ENCODE measurements at places on chromosomes 4 and X. TPM values are rescaled to one million over a fixed set of nuclear protein-coding genes. Genes with fewer than 3 reads are reported as not detected.

DNA sequence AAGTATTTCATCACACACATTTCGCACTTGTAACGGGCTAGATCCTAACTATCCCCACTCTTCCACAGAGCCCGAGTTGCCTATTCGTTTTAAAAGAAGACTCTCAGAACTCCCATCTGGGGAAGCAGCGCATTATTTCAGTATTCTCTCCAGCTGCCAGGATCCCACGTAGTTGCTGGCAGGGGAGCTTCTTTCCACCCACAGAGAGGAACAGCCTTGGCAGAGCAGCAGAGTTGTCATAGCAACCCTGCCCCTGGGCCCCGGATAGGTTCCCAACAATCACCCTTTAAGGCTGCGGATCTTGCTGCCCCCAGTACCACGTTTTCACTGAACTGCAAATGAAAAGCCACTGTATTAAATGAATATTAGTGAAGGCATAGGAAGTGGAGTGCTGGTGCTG, 106.7 kb downstream of the GPM6A start:
- no peak for DNase-seq

- DNase-seq = no peak
Measured at GRCh38 chr4:147195386-147195785, 249.7 kb upstream of the TTC29 start.

GRCh38 chr4:108204518-108204917, 35.8 kb upstream of the LEF1 start:
- DNase-seq = no peak

DNA sequence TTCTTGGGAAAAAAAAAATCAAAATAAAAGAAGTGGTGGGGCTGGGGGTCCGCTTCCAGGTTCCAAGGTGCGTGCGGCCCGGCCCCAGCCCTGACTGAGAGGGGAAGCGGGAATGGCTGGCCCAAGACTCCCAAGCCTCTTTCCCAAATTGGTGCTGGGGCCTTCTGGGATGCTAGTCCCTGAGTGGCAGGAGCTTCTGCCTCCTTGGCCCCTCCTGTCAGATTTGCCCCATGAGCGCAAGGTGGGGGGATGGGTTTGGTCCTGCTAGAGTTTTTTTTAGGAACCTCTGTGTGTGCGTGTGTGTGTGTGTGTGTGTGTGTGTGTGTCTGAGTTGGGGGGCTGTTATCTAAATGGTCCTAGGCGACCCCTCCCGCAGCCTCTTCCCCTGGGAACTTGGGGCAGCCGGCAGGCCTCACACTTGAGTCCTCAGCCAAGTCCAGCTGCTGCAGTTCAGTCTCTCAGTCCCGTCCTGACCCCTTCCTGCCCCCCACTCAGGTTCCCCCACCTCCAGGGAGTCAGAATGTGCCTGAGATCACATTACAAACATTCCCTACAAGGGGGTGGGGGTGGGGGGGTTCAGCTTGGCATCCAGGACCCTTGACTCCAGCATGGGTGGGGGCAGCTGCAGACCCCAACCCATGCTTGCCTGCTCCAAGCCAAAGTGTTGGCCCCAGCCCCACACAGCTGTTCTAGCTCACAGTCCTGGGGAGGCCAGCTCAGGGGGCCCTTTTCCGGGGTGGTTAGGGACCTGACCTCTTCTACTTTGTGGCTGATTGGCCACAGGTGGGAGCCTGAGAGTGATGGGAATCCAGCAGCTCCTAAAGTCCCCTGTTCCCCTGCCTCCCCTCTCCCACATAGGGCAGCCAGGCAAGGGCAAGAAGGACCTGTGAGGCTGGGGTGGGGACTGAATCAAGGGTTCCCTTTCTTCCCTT, 4.0 kb downstream of the EFNB1 start:
- no peak for DNase-seq

DNA sequence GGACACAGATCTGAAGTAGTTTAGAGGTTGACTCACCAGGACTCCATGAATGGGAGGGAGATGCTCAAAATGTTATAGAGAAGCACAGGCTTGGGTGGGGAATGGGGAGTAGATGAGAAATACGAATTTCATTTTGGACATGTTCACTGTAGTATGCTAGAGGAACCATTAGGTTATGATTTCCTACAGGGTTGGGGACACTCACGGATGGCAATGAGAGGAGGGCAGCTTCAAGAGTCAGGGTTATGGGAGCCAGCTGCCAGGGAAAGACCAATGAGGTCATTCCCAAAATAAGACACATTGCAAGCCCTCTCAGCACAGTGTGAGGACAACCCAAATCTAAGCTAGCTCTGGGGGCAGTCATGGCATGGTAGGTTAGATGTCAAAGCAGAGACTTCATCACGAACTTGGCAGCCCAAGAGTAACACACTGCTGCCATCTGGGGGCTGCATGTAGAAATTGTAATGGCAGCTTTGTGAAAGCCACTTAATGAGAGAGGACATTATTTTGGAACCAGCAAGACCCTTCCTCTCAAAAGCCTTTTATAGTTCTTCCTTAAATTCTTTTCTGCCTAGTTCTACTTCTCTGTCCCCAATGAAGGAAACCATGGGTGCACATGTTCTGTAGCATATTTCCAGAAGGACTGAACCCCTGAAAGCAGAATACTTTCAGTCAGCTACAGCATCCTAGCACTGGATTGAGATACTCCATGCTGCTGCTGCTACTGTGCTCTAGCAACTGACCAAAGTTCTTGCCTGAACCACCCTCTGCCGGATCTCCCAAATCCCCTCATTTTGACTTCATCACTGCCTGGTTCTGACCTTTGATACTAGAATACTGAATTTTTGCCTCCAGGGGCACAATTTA, 16.2 kb upstream of the ZCCHC12 start:
- peak; percentile 33 for DNase-seq

- no peak for DNase-seq
Measured at GRCh38 chrX:95956745-95957144, 727.9 kb upstream of the DIAPH2 start.

DNA sequence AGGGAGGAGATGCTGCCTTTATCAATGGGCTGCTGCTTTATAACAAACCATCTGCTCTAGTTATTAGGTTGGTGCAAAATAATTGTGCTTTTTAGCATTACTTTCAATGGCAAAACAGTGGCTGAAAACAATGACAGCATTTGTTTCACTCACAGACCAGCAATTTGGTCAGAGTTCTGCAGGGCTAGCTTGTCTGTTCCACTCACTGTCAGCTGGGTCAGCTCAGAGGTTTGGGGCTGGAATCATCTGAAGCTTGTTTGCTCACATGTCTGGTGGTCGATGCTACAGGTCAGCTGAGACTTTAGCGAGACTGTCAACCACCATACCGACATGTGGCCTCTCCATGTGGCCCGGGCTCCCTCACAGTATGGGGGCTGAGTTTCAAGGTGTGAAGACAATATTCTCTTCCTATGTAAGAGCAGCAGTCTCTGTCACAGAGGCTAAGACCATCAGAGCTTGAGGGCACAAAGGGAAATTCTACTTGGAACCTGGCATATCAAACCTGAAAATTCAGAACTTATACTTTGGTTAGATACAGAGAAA, 81.3 kb upstream of the LIMCH1 start:
- no peak for DNase-seq

GRCh38 chr4:48640225-48640624, 139.9 kb downstream of the FRYL start:
- no peak for DNase-seq

- DNase-seq = peak; percentile 68
Measured at GRCh38 chrX:88886908-88887307, 139.9 kb downstream of the CPXCR1 start.

DNA sequence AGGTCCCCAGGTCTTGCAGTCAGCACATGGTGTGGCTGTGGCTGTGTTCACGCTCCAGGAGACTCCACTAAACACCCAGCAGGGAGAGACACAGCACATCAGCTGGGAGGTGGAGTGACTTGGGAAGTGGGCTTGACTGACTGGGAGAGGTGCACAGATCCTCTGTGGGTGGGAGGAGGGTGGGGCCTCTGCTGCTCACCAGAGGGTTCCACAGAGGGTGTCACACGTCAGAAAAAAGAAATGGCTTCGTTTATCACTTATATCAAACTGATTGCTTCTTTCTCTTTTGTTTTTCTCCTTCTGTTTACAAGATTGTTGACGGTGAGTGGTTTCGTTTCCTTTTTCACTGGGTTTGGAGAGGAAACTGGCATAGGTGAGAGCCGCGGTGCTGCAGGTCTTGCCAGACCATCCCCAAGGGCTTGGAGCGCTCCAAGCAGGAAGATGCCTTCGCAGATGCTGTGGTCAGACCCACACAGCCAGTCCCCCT, 24.8 kb upstream of the FAM193A start:
- no peak for DNase-seq

GRCh38 chrX:136525738-136526606, 6.0 kb upstream of the VGLL1 start:
- DNase-seq = no peak

DNA sequence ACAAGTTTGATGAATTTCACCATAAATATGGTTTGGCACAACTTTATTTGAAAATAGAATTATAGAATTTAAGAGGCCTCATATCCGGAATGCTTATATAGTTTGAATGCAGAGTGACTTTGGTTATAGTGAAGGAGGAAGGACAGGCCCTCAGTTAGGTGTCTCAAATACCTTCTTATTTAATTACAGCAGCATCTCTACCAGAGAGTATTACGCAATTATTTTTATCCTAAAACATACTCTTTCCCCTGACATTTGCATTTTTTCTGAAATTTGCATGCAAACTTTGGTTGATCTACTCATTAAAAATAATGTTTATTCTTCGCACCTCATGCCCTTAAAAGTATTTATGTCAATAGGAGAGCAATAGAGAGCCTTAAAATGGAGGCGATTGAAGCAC, 305.4 kb downstream of the PACRGL start:
- DNase-seq = no peak

DNA sequence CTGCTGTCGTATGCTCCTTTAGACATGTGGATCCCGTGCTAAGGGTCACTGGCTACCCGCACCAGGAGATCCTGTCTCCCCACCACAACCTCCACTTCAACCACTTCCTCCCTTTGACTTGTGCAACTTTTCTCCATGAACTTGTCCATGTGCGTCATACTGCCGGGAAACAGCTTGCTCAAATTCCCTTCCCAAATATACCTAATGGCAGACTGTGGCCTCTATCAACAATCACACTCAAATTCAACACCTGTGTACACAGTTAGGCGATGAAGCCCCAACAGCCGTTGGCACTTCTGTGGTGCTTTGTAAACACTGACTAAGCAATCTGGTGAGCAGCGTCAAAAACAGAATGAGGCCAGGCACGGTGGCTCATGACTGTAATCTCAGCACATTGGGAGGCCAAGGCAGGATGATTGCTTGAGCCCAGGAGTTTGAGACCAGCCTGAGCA, 49.5 kb downstream of the CD99L2 start:
- peak; percentile 54 for DNase-seq

DNA sequence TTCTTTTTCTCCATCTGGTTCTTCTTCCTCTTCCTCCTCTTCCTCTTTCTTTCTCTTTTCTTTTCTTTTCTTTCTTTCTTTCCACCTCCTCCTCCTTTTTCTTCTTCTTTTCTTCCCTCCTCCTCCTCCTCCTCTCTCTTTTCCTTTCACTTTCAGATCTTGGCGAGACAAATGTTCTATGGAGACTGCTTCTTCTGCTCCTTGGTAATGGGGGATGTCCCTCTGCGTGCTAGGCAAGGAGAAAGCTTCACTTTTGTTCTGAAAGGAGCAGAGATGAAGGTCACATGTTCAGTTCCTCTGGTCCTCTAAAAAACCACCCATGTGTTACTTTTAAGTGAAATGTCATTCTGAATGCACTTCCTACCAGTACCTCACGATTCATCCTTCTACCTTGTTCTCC, 33.2 kb downstream of the NBDY start:
- no peak for DNase-seq

DNA sequence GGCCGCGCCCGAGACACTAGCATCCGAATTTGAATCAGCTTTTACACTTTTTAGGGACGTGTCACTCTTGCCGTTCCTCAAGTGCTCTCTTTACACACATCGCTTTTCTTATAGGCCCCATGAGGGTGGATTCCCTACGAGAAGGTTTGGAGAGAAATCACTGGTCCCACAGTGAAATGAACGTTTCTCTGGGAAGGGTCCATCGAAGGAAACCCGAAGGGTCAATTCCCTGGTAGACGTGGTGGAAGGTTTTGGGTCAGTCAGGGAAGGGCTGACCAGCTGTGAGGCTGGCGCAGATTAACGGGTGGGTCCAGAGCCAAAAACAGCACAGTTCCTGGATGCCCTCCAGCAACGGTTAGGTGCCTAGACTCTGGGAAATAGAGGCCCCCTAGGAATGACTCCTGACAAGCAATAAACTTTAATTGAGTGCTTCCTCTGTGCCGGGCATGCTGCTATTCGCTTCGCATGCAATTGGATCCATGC, 35.9 kb downstream of the ETDC start:
- no peak for DNase-seq

- no peak for DNase-seq
Measured at GRCh38 chr4:25022766-25023165, 8.0 kb downstream of the LGI2 start.

DNA sequence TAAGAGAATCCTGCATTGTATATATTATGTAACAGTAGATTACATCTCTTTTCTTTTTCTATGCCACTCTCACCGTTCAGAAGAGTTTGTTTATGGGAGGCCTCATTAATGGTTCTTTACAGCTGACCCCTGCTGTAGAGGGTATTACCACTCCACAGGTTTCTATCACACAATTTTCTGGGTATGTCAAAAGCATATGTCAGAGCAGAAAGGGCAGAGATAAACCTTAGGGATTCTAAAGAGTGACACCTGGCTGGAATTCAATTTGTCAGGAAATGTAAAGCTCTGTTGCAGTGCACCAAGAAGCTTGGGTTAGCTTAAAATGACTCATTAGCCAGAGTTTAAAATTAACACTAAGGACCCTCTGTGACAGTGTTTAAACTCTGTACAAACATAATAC, 658.7 kb downstream of the PCDH18 start:
- DNase-seq = no peak

GRCh38 chr4:172152284-172152683, 339.1 kb downstream of the GALNTL6 start:
- no peak for DNase-seq

- DNase-seq = no peak
Measured at GRCh38 chr4:7901311-7901885, 38.3 kb downstream of the AFAP1 start.

The RENBP gene
- 1.4 TPM for total RNA-seq

The SMC1A gene
- 73.4 TPM for total RNA-seq

The TSPAN6 gene
- total RNA-seq = 78.4 TPM

The FOXR2 gene
- not detected for total RNA-seq

The SPANXA1 gene
- not detected for total RNA-seq

The FAM53A gene
- 0.62 TPM for total RNA-seq

The AIMP1 gene
- total RNA-seq = 82.9 TPM

The VGLL1 gene
- not detected for total RNA-seq

The NEUROG2 gene
- total RNA-seq = not detected

The FAAH2 gene
- total RNA-seq = 3.3 TPM

The AMMECR1 gene
- 8.6 TPM for total RNA-seq

Measured in HepG2 (cell line).